ENCODE measurements at places on chromosomes 5 and 9.

DNA sequence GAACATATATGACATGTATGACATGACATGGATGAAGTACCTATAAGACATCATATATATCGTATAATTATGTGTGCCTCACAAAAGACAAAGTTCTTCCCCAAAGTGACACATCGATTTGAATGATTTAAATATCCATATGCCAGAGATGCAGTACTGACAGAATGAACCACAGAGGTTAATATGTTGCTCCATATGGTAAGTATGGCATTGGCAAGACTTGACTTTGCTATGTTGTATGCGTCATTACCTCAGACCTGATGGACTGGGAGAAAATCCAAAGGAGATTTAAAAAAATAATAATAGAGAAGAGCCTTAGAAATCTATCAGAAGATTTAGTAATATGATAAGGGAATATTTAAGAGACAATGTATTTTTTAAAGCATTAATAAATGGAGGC, 263.2 kb downstream of the PJA2 start:
- DNase-seq = no peak

DNA sequence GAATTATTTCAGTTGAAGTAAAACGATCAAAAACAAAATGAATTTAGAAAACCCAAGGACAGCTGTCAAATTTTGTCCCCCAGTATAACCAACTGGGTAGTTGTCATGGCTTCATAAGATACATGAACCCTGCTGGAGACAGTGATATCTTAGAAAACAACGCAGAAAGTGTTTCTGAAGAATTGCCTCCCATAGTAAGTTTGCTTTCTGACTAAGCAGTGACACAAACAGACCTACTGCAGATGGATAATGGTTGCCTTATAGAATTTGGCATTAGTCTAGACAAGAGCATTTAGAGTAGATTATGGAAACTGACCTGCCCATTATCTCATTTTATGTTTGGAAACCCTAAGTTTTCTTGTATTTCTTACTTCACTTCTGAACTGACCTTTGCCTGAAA, 187.7 kb upstream of the KCNN2 start:
- DNase-seq = no peak

GRCh38 chr9:106304401-106304920, 558.5 kb upstream of the ZNF462 start:
- DNase-seq = no peak

DNA sequence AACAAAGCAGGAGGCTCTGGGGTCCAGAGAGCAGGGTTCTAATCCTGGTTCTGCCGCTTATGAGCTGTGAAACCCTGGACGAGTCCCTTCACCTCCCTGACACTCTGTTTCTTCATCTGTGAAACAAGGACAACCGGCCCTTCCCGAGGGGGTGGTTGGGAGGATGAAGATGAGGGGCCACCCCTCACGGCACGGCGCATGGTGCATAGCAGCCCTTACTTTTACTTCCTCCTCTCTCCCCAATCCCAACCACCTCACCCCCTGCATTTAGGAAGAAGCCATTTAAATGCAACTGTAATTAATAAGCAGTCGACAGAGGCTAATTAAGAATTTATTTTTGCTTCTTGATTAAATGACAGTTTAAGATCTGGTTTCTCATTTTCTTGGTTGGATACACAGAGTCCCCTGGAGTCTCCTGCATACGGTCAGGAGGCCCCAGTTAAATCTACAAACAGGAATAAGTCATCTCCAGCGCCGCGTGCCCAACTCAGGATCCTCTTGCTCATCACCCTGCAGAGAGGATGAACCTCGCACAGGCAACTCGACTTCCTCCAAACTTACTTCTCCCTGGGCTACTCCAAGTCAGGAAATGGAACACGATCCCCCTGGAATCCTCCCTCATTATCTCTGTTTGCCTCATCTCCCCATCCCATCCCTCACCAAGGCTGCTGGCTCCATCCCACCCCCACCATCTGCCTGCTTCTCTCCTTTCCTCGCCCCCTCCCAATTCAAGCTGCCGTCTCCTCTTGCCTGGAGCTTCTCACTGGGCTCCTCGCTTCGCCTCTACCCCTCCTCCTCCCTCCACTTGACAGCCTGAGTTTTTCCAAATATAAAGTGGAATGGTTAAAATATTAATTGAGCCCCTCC, 95.9 kb downstream of the HRH2 start:
- DNase-seq = no peak

DNA sequence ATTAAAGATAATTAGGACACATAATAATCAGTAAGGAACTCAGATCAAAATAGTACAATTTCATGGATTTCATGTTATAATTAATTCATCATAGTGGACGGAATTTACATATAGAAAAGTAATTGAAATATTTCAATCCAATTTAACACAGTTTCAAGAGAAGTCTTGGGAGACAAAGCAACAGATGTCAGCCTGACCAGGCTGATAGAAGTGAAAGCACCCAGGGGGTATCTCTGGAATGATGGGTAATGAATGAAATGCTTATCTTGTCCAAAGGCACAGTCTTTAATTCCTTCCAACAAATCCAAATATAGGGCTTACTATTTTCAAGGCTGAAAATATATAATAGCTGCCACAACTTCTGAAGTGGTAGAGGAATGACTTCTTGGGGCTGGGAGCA, 629.3 kb upstream of the RGMB start:
- DNase-seq = no peak

DNA sequence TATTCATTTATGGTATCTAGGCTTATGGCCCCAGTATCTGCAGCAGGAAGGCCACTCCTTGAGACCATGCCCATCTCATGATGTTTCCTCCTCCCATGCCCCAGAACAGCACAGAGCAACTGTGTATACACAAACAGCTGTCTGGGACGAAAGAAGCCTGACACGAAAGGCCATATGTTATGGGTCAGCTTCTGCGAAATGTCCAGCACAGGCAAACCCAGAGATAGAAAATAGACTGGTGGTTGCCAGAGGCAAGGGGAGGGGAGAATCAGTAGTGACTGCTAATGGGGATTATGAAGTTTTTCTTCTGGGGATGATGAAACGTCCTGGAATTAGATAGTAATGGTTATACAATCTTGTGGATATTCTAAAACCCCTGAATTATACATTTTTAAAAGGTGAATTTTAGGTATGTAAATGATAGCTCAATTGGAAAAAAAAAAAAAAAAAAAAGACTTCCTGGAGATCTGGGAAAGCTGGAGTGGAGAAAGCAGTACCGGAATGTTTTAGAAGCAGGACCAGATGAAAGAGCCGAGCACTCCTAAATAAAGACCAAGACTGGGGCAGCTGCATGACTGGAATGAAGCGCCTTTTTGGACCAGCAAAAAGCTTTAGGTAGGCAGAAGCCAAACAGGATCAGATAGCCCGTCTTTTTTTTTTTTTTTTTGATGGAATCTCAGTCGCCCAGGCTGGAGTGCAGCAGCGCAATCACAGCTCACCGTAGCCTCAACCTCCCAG, 29.2 kb downstream of the PCDHGC5 start:
- no peak for DNase-seq

- no peak for DNase-seq
Measured at GRCh38 chr5:149912226-149912871, 32.2 kb downstream of the PDE6A start.

DNA sequence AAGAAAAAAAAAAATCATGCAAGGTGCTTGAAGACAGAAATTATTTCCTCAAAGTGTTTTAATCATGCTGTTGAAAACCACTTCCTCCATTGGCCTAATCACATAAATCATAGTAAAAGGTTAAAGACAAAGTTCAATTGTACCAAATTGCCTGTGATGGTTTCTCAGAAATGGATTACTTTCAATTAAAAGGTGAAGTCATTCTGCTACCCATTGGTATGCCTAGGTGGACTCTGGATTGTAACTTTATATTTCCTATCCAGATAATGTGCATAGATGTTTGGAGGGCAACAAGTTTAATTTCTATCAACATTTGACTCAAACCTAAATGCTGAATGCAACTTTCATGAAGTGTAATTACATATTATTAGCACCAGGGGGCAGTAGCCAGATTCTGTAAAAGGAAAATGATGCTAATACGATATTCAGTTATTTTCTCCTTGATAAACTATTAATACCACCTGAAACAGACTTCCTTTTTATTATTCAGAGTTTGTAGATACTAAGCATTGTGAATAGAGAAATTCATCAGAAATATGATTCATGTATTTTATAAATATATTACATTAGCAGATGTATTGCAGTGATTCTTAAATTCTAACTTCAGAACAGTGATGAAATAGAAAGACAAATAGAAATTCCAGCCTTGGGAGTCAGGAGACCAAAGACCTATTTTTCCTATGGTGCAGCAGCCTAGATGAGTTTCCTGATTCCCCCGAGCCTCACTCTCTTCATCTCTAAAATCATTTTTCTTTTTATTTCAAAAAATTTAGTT, 148.2 kb downstream of the CAAP1 start:
- DNase-seq = no peak

DNA sequence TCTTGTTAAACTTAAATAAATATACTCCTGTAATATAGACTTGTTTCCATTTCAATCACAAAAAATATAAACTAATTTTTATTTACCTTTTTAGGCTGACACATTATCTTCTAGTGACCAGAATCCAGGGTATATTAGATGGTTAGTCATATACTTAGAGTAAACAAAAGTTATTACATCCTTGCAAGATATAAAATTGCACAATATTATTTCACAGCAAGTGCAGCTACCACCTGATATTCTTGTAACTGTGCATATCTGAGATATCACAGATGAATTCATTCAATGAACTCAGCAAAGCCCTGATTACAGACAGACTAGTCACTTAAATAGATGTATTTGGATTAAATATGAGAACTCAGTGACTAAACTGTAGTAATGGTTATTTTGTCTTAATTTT, 25.6 kb upstream of the ARRDC3 start:
- DNase-seq = no peak

DNA sequence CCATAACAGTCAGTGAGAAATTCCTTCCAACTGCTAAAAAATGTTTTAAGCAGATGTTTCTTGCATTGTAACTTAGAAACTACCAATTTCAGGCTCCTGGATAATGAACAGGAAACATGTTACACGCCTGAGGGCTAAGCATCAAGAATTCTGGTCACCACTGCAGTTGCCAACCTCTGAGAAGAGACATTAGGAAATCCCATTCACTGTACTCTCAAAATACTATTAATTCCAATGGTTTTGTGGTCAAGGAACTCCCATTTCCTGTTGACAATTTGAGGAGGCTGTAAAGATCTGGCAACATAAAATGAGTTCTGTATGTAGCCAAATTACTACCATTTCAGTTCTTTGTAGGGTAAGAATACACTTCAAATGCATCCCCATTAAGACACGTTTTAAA, 456.0 kb upstream of the MEF2C start:
- no peak for DNase-seq

DNA sequence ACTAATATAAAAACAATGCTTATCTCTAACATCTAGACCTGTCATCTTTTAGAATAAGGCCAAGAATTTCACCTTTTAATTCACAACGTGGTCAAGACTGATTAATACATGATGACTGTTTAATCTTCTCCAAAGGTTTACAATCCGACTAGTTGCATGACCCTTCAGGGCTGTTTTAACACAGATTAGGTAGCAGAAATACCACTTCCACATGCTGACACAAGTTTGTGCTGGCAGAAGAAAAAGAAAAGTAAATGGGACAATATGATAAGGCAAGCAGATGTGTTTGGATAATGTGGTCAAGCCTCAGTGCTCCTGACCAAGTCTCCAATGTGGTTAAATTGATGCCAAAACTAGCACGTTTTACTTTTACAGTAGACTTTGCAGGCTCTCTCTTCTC, 31.1 kb downstream of the SEMA6A start:
- DNase-seq = no peak

GRCh38 chr5:165139262-165139661, 1633.8 kb downstream of the MAT2B start:
- DNase-seq = no peak

DNA sequence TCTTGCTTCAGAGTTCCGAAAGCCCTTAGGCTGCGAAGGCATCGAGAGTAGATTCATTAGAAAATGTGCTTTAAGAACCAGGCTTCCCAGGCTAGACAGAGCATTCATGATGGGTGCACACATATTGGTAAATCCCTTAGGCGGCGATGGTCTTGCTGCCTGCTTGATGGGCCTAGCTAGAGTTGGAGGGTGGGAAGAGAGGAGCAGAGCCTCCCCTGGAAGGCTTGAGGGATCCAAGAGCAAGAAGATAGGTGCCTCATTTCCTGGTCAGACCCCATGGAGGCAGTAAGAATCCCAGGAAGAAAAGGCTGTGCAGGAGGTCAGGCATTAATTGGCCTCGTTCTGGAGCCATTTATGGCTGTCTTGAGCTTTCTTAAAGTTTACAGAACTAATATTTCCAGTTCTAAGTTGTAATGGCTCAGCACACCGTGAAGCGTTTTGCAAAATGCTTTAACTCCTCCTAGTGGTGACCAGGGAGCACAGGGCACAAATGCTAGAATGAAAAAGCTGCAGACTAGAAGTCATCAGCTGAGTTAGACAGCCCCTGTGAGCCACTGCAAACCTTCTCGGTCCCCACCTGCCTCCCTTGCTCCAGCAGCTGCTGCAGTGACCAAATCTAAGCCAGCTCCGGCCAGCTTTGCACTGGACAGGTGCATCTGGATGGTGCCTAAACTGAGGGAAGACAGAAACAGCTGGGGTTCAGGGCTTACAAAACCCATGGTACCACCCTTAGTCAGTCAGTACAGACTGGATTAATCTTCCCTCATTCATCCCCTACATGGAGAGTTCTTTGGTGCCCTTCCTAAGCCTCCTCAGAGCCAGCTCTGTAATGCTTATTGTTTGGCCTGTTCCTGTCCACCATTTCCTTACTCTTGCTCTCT, 14.7 kb downstream of the SLC45A2 start:
- no peak for DNase-seq

- no peak for DNase-seq
Measured at GRCh38 chr9:28563291-28563934, 990.1 kb upstream of the C9orf72 start.

DNA sequence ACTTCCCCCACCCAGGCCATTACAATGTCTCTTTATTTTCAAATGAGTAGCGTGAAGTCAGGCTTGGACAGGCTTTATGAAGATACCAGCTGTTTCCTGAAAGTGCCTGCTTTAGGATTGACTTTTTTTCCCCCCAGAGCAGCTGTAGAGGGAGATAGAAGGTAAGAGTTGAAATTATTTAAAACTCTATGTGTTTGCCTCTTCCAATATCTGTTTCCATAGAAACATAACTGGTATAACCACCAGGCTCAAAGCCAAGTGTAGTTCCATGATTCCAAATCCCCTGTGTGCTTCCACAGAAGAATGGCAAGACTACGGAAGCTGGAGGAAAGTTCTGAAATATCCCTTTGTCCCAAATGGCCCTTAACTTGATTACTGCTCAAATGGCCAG, 87.4 kb upstream of the TBC1D2 start:
- no peak for DNase-seq

GRCh38 chr5:4661836-4662235, 478.3 kb upstream of the ADAMTS16 start:
- no peak for DNase-seq

DNA sequence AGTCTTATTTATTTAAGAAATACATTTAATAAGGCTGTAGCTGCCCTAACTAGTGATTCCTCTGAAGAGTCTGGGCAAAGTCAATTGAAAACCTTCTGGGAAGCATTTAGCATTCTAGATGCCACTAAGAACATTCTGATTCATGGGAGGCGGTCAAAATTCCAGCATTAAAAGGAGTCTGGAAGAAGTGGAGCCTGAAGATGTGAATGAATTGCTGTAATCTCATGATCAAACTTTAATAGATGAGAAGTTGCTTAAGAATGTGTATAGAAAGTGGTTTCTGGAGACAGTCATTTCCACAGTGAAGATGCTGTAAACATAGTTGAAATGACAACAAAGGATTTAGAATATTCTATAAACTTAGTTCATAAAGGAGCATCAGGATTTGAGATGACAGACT, 61.4 kb downstream of the WDR41 start:
- DNase-seq = no peak
